Activated naive CD8-positive, alpha-beta T cell treated with anti-CD3 and anti-CD28 coated beads, Interleukin-2, amount 10 ng/mL, durations not matched to agents 7 days and 5 days (primary cell): ENCODE measurements at places on chromosomes 1 and 21. TPM values are rescaled to one million over a fixed set of nuclear protein-coding genes. Genes with fewer than 3 reads are reported as not detected.

The PODN gene
- total RNA-seq = 0.14 TPM

The NOS1AP gene
- total RNA-seq = not detected

The LEMD1 gene
- total RNA-seq = 1.1 TPM

The MIXL1 gene
- total RNA-seq = not detected

The PLA2G4A gene
- total RNA-seq = 0.28 TPM

The PPM1J gene
- total RNA-seq = 0.25 TPM

The SLAMF8 gene
- total RNA-seq = 1.8 TPM

DNA sequence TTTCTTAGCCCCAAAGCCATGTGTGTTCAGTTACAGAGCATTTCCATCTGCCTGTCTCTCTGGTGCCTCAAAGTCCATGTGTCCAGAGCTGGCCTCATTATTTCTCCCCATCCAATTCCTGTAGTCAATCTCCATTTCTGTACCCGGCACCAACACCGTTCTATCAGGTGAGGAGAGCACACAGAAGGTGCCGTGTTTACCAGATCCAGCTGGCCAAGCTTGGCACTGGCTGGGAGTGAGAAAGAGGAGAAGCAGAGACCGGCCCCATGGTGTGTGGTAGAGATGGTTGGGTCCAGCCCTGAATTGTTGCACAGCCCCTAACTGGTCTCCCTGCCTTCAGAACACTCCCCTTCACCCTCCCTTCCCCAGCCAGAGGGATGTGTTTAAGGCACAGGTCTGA is 7.5 kb upstream of the SSBP3 start:
- H3K27me3 ChIP-seq = peaks cover 4% of the 10 kb centered on the region
- no peak for DNase-seq
- H3K4me1 ChIP-seq = peaks cover 47% of the 10 kb centered on the region
- peaks cover 8% of the 10 kb centered on the region for H3K36me3 ChIP-seq
- H3K4me3 ChIP-seq = peak overlapping the region; percentile 77

- peaks cover 3% of the 10 kb centered on the region for H3K36me3 ChIP-seq
- peaks cover 1% of the 10 kb centered on the region for H3K4me1 ChIP-seq
- H3K4me3 ChIP-seq = no peak overlapping the region
- no peak for DNase-seq
- H3K27ac ChIP-seq = peak overlapping the region; percentile 44
Observed at GRCh38 chr21:42790520-42791065, 88.7 kb downstream of the WDR4 start.

- DNase-seq = no peak
- H3K27me3 ChIP-seq = peaks cover 17% of the 10 kb centered on the region
- H3K27ac ChIP-seq = no peak overlapping the region
- H3K4me1 ChIP-seq = peaks cover 12% of the 10 kb centered on the region
- peaks cover 2% of the 10 kb centered on the region for H3K36me3 ChIP-seq
Observed at GRCh38 chr1:224067621-224068457, 46.1 kb upstream of the FBXO28 start.

- H3K4me3 ChIP-seq = no peak overlapping the region
- no peak overlapping the region for H3K27ac ChIP-seq
- peaks cover 4% of the 10 kb centered on the region for H3K27me3 ChIP-seq
Observed at GRCh38 chr21:28334407-28334806, 658.3 kb downstream of the LTN1 start.

GRCh38 chr1:200207711-200208126 is 180.2 kb downstream of the NR5A2 start:
- H3K4me3 ChIP-seq = no peak overlapping the region
- peaks cover 9% of the 10 kb centered on the region for H3K27me3 ChIP-seq
- no peak overlapping the region for H3K27ac ChIP-seq
- H3K36me3 ChIP-seq = no peaks in the 10 kb centered on the region

- no peak overlapping the region for H3K4me3 ChIP-seq
- H3K36me3 ChIP-seq = no peaks in the 10 kb centered on the region
- no peaks in the 10 kb centered on the region for H3K4me1 ChIP-seq
- H3K27ac ChIP-seq = no peak overlapping the region
- H3K27me3 ChIP-seq = no peaks in the 10 kb centered on the region
Observed at GRCh38 chr21:28547766-28548165, 444.9 kb downstream of the LTN1 start.

DNA sequence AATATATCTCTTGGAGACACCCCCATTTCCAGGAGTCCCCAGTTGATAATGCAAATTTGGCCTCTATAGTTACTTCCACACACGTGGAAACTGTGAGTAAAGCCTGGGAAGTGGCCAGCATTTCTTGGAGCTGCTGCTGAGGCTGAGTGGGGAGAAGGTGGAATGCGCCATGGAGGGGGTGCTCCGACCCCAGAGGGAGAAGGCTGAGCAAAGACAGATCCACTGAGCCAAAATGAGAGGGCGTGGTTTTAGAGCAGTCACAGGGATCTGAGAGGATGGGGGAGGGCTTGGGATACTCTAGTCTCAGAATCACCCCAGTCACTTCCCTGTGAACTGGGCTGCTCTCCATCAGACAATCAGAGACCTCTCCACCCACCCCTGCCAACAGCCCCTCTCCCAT is 38.7 kb downstream of the TRIM62 start:
- peaks cover 4% of the 10 kb centered on the region for H3K36me3 ChIP-seq
- no peak for DNase-seq
- no peak overlapping the region for H3K4me3 ChIP-seq
- H3K27ac ChIP-seq = no peak overlapping the region

DNA sequence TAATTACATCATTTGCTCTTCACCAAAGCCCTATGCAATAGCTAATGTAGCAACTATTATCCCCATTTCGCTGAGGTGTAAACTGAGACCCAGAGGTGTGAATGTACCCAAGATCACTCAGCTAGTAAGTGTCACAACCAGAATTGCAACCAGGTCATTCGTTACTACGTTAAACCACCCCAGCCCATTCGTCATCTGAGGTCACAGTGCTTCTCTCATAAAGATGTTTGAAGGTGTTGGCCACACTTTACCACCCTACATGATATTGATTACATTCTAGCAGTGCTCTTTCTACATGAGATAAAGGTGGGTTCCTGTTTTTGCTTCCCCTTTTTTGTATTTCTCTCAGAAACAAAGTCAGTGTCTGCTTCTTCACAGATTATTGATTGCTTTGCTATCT is 195.3 kb downstream of the ZBTB18 start:
- peaks cover 2% of the 10 kb centered on the region for H3K27me3 ChIP-seq
- DNase-seq = no peak
- H3K4me3 ChIP-seq = no peak overlapping the region
- H3K36me3 ChIP-seq = no peaks in the 10 kb centered on the region
- H3K4me1 ChIP-seq = peaks cover 5% of the 10 kb centered on the region

GRCh38 chr1:77948841-77949424 is 29.9 kb downstream of the FUBP1 start:
- no peak overlapping the region for H3K4me3 ChIP-seq
- H3K36me3 ChIP-seq = peaks cover 38% of the 10 kb centered on the region
- no peaks in the 10 kb centered on the region for H3K27me3 ChIP-seq

DNA sequence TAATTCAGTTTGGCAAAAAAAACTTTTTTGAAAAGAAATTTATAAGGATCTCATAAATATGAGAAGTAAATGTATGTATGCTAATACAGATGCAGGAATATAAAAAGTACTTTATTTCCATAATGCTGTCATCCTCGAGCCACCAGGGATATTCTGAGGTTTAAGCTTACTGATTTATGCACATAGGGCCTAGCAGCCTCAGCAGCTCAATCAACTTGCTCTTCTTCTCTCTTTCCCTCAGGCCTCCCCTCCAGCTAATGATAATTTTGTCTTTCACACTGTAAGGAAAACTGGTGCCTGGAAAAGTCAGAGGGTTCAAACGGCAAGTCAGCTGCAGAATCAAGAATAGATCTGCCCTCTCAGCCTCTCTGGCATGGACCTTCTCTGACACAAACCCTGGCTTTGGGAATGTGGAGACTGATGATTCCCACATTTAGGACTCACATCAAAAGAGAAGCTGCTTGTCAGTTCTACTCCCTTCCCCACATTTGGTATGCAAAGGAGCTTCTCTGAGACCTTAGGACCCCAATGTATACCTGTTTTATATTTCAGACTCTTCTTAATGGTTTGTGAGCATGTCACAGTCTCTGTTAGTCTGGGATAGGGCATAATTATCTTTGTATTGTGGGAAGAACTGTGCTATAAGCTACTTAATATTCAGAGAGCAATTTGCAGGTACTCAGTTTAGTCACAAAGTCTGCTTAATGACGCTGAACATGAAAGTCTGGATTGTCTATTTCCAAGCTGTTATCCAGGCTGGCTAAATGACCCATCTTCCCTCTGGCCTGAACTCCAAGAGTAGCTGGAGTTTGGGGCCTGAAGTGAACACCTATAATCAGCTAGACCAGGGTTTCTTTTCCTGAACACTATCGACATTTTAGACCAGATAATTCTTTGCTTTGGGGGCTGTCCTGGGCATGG is 52.1 kb upstream of the DIPK1A start:
- peaks cover 6% of the 10 kb centered on the region for H3K4me1 ChIP-seq
- H3K36me3 ChIP-seq = no peaks in the 10 kb centered on the region
- peaks cover 17% of the 10 kb centered on the region for H3K27me3 ChIP-seq
- no peak overlapping the region for H3K4me3 ChIP-seq

DNA sequence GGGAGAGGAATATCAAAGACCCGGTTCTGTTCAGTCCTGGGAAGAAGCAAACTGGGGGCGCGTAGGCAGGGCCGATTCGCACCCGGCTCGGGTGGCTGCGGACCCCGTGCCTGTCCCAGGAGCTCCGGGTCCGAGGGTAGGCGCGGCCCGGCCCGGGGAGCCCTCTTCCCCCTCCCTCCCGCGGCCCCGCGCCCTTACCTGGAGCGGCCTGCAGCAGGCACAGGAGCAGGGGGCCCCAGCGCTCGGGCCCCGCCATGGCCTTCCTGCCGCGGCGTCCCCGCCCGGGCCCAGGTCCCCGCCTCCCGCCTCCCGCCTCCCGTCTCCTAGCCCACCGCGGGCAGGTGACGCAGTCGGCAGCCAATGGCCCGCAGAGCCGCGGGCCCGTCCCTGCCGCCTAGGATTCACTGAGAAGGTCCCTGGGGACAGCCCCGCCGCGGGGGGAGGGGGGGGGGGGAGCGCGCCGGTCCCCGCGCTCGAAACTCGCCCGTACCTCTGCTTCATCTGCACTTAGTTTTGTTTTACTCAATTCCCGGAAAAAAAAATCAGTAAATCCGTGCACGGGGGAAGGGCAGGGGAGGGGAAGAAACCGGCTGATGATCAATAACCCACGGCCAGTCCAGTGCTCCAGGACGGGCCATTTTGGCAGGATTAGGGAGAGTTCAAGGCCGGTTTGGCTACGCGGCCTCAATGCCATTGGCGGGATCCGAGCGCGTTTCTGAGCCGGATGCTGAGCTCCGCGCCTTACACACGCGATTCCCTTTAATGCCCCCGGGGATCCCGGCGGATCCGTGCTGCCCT is at the start of gene IFNLR1:
Gene IFNLR1, minus strand, starts transcription at position 297 of the 798 bp plus-strand sequence. Its CDS starts 41 bp downstream, at position 256.
- DNase-seq = peak; percentile 77
- peaks cover 2% of the 10 kb centered on the region for H3K36me3 ChIP-seq
- peak within 1 kb of the TSS; percentile 86 for H3K4me3 ChIP-seq
- peaks cover 37% of the 10 kb centered on the region for H3K4me1 ChIP-seq

- H3K36me3 ChIP-seq = peaks cover 8% of the 10 kb centered on the region
- H3K4me3 ChIP-seq = peak overlapping the region; percentile 68
- peaks cover 47% of the 10 kb centered on the region for H3K4me1 ChIP-seq
Observed at GRCh38 chr21:45110873-45111624, 36.7 kb downstream of the ADARB1 start.

DNA sequence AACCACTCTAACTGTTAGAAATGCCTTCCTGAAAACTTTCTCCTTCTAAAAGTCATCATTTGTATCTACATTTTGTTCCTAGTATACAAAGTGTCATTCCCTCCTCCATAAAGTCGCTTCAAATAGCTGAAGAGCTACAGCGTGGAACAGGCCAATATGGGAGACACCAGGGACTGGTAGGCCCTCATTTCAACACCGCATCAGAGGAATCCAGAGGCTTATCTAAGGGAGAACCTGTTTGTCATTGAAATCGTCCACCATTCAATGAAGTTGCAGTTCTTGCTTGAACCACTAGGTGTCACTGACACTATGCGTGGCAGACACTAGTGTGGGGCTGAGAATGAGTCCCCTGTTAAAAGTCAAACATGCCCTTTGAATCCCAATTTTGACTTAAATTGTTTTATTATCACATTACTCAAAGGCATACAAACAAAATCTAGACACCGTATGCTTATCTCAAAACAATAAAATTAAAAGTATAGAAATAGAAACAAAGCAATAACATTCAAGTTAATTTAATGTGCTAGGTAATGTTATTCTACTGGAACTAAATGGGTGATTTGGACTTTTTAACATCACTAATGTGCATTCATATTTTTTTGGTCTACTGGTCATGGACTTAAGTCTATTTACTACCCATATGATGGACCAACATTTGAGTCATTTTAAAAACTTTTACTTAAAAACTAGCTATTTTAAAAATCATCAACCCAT is 182.3 kb downstream of the FCRL5 start:
- H3K27me3 ChIP-seq = peaks cover 17% of the 10 kb centered on the region
- no peak for DNase-seq
- H3K36me3 ChIP-seq = no peaks in the 10 kb centered on the region
- H3K27ac ChIP-seq = no peak overlapping the region

- no peak overlapping the region for H3K4me3 ChIP-seq
- no peak for DNase-seq
- H3K27ac ChIP-seq = no peak overlapping the region
- H3K4me1 ChIP-seq = no peaks in the 10 kb centered on the region
- H3K36me3 ChIP-seq = no peaks in the 10 kb centered on the region
- H3K27me3 ChIP-seq = no peaks in the 10 kb centered on the region
Observed at GRCh38 chr1:158043232-158043631, 49.8 kb downstream of the KIRREL1 start.

GRCh38 chr21:27388825-27389224 is 421.9 kb upstream of the ADAMTS5 start:
- no peaks in the 10 kb centered on the region for H3K4me1 ChIP-seq
- no peaks in the 10 kb centered on the region for H3K36me3 ChIP-seq
- no peak overlapping the region for H3K4me3 ChIP-seq

DNA sequence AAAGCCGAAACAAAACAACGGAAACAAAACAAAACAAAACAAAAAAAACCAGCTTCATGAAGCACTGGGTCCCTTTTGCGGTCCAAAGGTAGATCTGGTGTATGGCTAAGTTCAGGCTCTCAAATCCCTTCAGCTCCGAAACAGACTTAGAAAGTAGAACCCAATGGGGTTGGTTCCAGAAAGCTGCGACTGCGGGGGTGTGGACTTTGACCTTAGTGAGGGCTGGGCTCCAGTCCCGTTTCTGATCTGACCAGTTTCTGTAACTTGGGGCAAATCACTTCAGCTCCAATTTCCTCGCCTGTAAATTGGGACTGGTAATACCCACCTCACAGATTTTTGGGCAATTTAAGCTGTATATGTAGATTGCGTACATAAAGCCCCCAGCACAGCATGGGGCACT is 105.2 kb downstream of the ZSCAN20 start:
- peaks cover 33% of the 10 kb centered on the region for H3K27me3 ChIP-seq
- DNase-seq = no peak
- no peak overlapping the region for H3K4me3 ChIP-seq
- no peak overlapping the region for H3K27ac ChIP-seq
